ENCODE measurements at places on chromosomes 2 and 18. TPM values are rescaled to one million over a fixed set of nuclear protein-coding genes. Genes with fewer than 3 reads are reported as not detected.
A peak's percentile ranks its signal among the peaks of the same experiment; 100 is the strongest.

GRCh38 chr2:60840880-60841279, 40.5 kb upstream of the REL start:
- DNase-seq = no peak

GRCh38 chr2:55052129-55053061, 2.1 kb upstream of the RTN4 start:
- DNase-seq = no peak

Gene SLC35F5
- total RNA-seq = 136 TPM

DNA sequence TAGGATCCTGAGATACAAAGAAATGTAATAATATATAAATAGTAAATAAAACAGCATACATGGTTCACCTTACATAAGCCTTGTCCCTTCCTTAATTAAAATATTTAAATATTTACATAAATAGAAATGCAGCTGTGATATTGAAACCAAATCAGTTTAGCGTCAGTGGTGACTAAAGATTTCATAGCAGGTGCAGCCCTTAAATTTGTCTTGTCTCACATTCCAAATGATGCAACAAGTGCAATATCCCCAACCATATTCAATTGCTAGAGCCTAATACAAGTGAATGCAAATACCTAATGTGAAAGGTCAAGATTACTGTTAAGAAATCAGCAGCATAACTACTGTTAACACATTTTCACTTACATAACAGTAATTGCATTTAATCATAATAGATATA, 539.5 kb downstream of the NYAP2 start:
- no peak for DNase-seq

GRCh38 chr18:13227910-13228309, 9.3 kb downstream of the LDLRAD4 start:
- DNase-seq = no peak

GRCh38 chr2:61969376-61969775, 63.9 kb downstream of the COMMD1 start:
- DNase-seq = peak; percentile 18

GRCh38 chr2:67702284-67702683, 305.2 kb downstream of the ETAA1 start:
- no peak for DNase-seq

GRCh38 chr18:3441290-3441689, 8.7 kb upstream of the TGIF1 start:
- no peak for DNase-seq

DNA sequence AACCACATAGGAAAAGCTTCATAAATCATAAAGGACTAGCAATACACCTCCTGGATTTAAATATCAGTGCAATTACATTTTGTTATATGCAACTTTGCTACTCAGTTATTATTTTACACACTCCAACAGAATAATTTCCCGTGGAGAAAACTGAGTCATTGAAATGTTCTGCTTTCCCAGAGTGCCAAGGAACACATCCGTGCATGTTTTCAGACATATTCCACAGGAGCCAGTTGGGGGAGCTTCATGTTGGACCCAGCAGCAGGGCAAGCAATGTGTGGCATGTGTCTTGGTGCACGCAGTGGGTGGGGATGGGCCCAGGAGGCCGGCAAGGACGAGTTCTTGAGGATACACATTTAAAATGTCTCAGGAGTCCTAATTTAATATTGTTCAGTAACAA, 14.4 kb upstream of the SMIM21 start:
- DNase-seq = no peak

GRCh38 chr18:55694291-55694690, 106.3 kb upstream of the TCF4 start:
- no peak for DNase-seq

Gene CHRND
- 2.4 TPM for total RNA-seq

- peak; percentile 1 for DNase-seq
Observed at GRCh38 chr2:149692961-149693396, 105.4 kb upstream of the MMADHC start.

- peak; percentile 87 for DNase-seq
Observed at GRCh38 chr18:55318951-55319441, 269.0 kb downstream of the TCF4 start.

Gene DSEL
- total RNA-seq = 21.0 TPM

DNA sequence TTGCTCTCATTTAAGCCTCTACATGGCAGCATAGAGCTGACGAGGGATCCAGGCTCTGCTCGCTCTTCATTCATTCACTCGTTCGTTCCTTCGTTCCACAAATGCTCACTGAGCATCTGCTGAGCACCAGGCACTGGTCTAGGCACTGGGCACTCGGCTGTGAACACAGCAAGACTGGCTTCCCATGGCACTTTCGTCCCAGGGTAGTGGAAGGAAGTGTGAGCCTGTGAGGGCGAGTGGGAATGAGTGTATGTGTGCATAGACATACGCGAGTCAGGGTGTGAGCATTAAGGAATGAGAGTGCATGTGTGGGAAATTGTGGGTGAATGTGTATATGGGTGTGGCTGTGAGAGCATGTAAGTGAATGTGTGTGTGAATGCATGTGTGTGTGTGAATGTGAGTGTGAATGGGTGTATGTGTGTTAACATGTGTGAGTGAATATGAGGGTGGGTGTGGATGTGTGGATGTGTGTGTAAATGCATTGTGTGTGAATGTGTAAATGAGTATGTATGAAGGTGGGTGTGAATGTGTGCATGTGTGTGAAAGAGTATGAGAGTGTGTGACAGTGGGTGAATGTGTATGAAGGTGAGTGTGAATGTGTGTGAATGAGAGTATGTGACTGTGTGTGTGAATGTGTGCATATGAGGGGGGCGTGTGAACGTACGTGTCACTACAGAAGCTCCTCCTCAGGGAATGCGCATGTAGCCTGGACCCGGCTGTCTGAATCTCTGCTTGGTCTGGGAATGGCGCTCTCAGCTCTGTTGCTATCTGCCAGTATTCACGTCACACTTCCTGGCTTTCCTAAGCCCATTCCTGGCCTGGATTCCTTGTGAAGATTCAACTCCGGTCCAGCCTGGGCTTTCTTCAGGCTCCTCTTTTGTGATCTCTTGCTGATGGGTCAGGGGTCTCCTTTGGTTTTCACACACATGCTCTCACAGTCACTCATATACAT, 28.8 kb downstream of the SNORC start:
- no peak for DNase-seq

Gene FIGN
- 2.7 TPM for total RNA-seq

Gene GALR1
- 2.1 TPM for total RNA-seq

- no peak for DNase-seq
Observed at GRCh38 chr2:126784045-126784444, 114.6 kb upstream of the TEX51 start.

All from skin of body (tissue), 3 donors.